T-helper 2 cell treated with Interferon-gamma antibody and Interleukin-4, amounts not matched to agents 5 μg/mL and 100 μg/mL, for 36 hours (primary cell): ENCODE measurements at places on chromosomes 16 and 17.

- no peak for DNase-seq
Observed at GRCh38 chr17:77424585-77425344, 284.0 kb downstream of the SEC14L1 start.

GRCh38 chr16:21097151-21097550, 53.5 kb downstream of the DNAH3 start:
- DNase-seq: no peak

DNA sequence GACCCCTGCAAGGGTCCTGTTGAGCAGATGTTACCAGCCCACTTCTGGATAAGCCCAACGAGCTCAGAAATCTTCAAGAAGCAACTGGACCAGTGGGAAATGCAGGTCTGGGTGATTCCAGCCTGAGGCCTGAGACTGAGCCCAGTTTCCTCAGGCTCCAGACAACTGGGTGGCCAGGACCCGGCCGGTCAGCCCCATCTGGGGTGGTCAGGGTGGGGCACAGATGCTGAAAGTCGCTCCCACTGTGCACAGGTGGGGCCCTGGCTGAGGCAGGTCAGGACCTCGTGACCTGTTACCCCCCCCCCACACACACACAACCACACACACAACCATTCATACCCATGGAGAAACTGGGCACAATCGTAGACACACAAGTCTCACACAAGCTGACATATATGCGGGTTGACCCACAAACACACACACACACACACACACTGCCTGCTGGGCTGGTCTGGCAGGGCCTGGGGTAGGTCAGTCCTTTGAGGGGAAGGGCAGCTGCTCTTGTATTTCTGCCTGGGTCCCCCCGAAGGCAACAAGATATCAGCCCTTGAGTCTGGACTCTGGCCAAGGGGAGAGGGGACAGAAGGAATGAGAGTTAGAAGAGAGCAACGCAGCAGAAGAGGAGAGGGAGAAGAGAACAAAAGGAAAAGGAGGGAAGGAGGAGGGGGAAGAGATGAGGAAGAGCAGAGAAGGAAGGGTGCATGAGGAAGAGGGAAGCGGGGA, 99.0 kb upstream of the CDH5 start:
- DNase-seq: no peak

- no peak for DNase-seq
Observed at GRCh38 chr17:38324141-38324697, 19.5 kb downstream of the GPR179 start.

DNA sequence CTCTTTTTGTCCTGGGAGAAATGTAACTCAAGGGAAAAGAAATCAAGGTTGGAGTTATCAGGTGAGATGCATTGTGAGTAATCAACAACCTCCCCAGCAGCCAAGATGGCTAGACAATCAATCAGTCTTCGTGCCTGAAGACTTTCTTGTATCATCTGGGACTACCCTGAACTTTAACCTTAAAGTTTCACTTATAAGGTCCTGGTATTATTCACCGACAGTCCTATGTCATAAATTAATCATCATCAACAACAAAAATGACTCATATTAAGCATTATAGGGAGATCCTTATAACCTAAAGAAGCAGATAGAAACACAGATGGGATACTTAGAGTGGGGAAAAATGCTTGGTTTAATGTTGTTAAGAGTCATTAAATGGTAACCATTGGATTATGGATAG, 7.7 kb upstream of the TEKT3 start:
- DNase-seq: no peak

DNA sequence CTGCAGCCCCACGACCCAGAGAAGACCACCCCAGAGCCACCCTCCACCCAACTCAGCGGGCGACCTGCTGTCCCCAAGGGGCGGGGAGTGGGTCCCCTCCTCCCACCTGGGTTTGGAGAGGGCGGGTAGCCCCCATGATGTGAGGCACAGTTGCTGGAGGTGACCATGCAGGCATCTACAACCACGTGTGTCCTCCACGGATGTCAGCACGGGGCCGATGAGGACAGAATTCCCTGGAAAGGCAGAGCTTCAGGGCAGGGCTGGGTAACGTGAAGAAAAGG, 7.1 kb downstream of the UTS2R start:
- DNase-seq: no peak

- no peak for DNase-seq
Observed at GRCh38 chr17:11917415-11917814, 79.9 kb downstream of the ZNF18 start.

- no peak for DNase-seq
Observed at GRCh38 chr16:14015461-14015860, 55.7 kb upstream of the MRTFB start.

DNA sequence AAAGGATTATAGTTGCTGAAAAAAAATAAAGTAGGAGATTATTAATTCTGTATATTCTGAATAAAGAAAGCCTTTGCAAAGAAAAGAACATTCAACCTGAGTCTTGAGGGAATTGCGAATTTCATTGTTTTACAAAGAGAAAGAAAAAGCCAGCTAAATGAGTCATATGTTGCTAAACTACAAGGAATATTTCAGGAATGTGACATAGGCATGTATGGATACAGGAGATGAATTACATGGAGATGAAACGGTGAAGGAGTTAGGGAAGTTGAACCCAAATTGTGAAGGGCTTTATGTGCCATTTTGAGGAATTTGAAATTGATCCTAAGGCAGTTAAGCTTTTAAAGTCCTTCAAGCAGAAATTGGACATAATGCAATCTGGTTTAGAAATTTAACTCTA, 177.3 kb upstream of the RBL2 start:
- no peak for DNase-seq

DNA sequence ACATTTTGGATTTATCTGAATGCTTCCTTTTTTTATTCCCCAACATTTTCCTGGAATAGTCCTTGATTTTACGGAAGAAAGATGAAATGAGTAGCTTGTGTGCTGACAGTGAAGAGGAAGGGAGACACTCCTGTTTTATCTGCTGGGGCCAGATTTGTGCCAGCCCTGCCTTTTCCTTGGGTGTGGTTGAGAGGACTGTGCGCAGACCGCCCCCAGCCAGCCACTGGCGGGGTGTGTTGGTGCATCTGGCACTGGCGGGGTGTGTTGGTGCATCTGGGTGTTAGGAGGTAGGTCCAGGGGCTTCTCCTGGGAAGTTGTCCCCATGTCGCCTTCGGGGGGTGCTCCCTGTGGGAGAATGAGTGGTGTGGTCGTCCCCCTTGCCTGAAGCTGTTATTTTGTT, 39.5 kb downstream of the RAP1GAP2 start:
- no peak for DNase-seq

DNA sequence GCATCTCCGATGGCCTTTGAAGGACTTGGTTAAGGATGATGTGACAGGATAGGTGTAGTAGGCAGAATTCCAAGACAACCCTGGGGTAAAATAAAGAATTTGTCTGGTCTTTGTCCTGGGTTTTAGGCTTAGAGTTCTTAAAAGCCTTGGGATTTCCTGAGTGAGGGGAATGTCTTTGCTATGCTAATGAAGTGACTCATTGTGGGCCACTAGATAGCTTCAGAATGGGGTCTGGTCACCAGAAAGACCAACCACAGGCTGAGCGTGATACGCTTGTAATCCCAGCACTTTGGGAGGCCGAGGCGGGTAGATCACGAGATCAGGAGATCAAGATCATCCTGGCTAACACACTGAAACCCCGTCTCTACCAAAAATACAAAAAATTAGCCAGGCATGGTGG, 182.8 kb upstream of the TOX3 start:
- DNase-seq: no peak

DNA sequence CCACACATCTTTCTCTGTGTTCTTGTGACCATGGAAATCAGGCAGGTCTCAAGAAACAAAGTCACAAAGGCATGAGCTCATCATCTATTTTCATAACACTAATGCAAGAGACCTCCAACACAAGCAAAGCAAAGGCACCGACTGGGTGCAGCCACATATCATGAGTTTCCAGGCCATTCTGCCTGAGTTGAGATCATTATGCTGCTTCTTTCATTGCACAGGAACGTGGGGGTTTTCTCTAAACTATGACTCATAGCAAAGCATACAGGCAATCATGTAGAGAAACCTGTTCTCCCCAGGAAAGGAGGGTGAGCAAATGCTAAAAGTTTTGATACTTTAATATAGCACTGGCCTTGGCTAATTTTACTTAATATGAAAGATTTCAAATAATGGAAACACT, 60.7 kb downstream of the GRIN2A start:
- DNase-seq: no peak

DNA sequence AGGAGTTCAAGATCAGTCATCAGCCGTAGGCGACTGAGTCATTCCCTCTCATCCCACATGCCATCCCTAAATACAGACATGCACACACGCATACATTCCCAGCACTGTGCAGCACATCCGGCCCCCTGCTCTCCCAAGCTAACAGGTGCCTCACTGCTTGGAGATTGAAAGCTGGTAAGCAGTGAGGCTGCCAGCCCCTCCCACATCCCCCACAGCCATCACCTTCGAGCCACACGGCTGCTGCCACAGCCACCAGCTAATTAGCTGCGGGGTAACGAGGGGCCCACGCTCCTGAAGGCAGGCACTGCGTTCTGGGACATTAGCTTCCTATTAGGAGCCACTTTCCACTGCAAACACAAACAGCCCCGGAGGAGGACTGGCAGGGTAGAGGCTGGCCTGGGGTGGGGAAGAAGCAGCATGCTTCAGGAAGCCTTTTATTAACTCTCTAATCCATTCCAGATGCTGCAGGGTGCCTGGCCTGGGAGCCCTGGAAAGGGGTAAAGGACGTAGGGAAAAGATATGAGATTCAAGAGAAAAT, 179.6 kb downstream of the CCT6B start:
- no peak for DNase-seq

- DNase-seq: peak; percentile 72
Observed at GRCh38 chr16:89357055-89357816, 133.1 kb downstream of the ANKRD11 start.

DNA sequence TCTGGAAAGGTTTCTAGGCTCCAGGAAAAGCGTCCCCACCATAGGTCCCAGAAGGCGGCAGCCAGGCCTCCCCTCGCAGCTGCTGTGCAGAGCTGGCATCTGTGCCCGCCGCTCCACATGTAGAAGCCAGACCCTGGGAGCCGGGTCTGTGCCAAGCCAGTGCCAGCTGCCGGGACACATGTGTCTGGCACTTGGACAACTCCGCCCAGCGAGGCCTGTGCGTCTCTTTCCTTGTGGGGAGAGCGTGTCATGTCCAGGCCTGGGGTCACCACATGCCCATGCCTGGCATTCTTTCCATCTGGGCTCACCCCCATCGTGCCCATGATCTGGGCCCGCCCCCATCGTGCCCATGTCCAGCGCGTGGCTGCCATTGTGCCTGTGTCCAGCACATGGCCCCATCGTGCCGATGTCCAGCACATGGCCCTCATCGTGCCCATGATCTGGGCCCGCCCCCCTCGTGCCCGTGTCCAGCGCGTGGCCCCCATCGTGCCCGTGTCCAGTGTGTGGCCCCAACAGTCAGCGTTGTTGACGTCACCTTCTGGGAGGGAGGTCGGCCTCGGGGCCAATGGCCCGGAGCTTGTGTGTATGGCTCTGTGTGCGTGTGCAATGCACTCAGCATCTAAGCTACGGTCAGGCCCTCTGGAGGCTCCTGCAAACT, 13.3 kb upstream of the ACSF3 start:
- no peak for DNase-seq

DNA sequence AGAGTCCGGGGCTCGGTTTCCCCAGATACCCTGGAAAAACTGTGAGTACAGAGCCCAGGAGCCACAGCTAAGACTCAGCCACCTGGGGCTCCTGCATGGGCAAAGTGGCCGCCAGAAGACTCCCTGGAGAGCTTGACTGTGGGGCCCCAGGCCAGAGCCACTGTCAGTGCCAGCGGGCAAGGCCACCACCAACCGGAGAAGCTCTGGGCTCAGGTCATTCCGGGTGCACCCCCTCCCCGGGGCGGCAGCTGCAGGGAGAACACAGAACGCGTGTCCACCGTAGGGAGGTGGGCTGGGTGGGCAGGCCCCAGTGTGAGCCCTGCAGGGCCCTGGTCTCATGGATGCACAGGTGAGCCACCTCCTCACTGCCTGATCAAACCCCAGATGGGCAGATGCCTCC, 22.3 kb upstream of the RBFOX3 start:
- DNase-seq: no peak

DNA sequence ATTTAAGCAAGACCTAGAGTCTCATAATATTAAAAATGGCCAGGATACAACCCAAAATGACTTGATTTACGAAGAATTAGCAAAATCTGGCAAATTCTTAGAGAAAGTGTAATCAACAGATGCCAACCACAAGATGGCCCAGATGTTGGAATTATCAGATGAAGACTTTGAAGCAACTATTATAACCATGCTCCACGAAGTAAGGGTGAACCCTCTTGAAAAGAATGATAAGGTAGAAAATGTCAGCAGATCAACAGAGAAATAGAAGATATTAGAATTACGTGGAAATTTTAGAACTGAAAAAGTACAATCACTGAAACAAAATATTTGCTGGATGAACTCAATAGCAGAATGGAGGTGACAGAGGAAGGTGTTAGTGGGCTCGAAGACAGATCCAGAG, 50.1 kb upstream of the CLEC19A start:
- DNase-seq: no peak

DNA sequence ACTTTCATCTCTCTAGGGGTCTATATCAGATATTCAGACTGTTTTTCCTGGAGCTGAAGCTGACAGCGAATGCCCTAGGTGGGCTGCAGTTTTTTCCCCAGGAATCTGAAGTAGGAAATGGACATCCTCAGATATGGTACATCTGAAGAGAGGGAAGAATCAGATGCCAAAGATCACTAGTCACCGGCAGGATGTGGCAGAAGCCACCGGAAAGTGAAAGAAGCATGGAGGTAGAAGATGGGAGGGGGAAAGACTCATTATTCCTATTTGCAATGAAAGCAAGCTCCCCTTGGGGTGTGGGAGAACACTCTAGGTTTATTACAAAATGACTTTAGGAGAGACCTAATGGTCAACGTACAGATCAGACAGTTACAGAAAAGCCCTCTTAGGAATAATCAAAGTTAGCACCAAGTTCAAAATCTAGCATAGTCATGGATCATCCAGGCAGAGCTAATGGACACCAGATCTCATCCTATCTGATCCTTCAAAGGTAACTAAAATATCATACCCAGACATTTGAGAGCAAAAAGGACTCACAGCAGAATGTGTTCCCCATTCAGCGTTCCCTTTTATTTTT, 110.7 kb downstream of the HS3ST3A1 start:
- DNase-seq: no peak

DNA sequence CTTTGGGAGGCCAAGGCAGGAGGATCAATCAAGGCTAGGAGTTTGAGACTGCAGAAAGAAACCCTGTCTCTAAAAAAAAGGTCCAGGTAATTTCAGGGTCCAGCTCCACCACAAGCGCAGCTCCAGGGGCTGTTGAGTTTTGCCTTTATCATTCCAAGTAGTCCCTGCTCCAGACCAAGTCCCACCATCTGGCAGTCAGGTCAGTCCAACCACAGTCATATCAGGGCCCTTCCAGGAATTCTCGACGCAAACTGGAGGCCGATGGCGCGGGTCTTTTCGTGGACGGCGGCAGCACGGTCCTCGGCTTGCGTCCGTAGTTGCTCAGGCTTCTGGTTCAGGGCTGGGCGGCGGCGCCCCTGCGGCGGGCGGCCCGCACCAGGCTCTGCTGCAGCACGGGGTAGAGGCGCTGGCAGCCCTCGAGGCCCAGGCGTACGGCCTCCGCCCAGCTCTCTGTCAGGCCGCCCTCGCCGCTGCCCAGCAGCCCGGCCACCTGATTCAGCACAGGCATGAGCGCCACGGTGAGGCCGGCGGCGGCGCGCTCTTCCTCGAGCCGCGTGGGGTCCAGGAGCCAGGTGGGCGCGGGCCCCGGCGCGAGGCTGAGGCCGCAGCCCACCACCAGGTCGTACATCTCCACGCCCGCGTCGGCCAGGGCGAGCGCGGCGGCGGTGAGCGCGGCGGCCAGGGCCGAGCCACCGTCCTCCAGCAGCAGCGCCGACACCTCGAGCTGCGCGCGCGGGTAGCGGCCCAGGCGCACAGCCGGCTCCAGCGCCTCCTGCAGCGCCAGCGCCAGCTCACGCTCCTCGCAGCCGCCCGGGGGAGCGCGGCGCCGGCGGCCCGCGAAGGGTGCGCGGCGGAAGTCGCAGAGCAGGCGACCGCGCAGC, 752 bp downstream of the EXOSC6 start:
- DNase-seq: peak; percentile 44
